Activated T-cell treated with anti-CD3 and anti-CD28 coated beads for 48 hours (primary cell): ENCODE measurements at places on chromosomes 6 and 20.

- no peak for DNase-seq
Measured at GRCh38 chr20:41276317-41276751, 41.2 kb downstream of the ZHX3 start.

DNA sequence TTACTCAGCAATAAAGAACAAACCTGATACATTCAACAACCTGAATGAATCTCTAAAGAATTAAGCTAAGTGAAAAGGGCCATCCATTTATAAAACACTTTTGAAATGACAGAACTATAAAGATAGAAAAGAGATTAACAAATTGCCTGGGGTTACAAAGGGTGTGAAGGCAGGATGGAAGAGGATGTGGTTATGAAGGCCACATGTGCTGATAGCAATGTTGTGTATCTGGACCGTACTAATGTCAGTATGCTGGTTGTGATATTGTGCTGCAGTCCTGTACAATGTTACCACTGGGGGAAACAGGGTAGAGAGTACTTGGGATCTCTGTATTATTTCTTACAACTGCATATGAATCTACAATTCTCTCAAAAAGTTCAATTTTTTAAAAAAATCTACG, 36.4 kb downstream of the ELOVL5 start:
- DNase-seq = no peak

DNA sequence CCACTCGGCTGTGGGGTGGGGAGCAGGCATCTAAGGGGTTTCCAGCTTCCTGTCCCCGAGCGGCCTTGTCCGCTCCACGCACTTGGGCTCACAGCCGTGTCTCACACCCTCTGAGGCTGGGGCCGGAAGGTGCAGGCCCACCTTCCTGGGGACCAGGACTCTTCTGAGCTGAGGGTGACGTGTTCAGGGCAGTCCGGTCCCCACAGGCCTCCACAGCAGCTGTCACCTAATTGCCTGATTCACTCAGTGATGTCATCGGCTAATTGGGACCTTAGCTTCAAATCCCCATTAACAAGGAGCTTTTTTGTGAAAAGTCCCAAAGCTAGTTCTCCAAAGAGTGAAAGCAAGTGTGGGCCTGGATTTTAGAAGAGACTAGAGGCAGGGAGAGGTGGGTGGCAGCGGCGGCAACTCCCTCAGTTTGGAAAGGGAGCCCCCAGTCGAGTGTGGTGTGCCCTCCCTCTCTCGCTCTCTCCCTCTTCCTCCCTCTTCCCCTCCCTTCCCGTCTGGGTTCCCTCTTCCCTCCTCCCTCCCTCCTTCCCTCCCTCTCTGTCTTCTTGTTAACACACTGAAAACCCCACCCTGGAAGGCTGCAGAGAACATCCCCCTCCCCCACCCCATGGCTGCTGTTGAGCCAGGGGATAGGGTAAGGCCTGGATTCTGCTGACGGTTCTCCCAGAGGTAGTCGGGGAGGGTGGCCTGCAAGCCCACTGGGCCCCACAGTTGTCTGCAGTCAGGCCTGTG, 39.0 kb downstream of the MYT1 start:
- DNase-seq = no peak

GRCh38 chr20:43868091-43868490, 46.6 kb upstream of the TOX2 start:
- no peak for DNase-seq

DNA sequence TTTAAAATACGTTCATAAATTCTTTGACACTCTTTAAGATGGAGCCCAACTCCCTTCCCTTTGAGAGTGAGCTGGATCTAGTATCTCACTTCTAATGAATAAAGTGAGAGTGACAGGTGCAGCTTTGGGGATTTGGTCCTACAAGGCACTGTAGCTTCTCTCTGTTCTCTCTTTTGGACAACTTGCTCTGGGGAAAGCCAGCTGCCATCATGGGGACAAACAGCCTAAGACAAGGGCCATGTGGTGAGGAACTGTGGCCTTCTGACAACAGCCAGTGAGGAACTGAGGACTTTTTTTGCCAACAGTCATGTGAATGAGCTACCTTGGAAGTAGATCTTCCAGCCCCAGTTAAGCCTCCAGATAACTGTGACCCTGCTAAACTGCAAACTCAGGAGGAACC, 272.8 kb upstream of the AGPAT4 start:
- no peak for DNase-seq

- no peak for DNase-seq
Measured at GRCh38 chr6:125832391-125833117, 41.8 kb downstream of the NCOA7 start.

GRCh38 chr6:135022050-135022697, 32.4 kb downstream of the HBS1L start:
- no peak for DNase-seq

DNA sequence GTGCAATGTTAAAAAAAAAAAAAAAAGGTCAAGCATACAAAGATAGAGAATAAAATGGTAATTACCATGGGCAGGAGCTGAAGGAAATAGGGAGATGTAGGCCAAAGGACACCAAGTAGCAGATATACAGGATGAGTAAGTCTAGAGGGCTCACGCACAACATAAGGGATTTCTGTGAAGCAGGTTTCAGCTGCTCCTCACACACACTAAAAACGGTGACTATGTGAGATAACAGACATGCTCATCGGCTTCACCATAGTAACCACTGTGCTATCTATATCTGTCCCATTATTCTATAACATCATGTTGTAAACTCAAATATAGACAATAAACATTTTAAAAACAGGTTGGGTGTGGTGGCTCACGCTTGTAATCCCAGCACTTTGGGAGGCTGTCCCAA, 11.6 kb downstream of the SNHG17 start:
- no peak for DNase-seq

DNA sequence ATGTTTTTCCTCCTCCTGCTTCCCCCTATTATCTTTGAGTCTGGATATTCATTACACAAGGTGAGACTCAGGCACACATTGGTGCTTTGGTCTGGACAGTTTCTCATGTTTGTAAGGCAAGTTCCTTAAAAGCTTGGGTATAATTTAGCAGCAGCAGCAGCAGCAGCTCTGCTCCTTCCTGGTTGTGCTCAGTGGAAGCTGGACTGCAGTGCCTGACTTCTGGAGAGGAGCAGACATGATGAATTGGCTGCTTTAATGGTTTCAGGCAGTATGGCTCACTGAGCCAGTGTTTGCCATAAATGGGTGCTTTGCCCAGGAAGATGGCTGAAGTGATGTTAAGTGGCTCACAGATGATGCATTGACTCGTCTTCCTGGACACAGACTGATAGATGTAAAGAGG, 32.4 kb downstream of the SLC9A8 start:
- no peak for DNase-seq
